ENCODE measurements at places on chromosomes 12 and 14.

- DNase-seq = no peak
These were observed 31.1 kb downstream of the ATF7 start for GRCh38 chr12:53594897-53595615.

DNA sequence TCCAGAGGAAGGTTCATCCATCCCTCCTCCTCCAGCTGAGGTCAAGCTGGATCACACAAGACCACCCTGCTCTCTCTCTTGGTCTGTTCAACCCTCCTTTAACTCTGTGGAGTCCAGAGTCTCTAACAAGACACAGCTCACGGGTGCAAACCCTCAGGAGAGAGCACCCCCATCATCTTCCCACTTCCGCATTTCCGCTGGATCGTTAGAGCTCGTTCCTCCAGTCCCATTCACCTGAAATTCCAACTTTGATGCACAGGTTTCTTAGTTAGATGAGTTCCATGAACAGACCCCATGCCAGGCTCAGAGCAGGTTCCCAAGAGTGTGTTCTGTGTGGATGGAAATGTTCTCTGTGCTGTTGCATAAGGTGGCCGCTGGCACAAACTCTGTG lies 44.5 kb upstream of the P2RX7 start:
- no peak for DNase-seq

DNA sequence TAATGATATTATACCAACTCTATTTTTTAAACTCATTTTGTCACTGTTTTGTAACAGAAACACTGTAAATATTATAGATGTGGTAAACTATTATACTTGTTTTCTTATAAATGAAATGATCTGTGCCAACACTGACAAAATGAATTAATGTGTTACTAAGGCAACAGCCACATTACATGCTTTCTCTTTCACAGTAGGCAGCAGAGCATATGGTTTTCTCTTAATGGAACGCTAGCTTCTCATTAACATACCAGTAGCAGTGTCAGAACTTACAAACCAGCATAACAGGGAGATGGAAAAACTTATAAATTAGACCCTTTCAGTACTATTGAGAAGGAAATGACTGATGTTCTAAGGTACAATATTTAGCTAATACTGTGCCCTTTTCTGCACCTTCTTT lies 398.8 kb downstream of the PRKD1 start:
- no peak for DNase-seq

GRCh38 chr14:74510959-74511409 lies 17.4 kb downstream of the ISCA2 start:
- no peak for DNase-seq

- no peak for DNase-seq
These were observed 17.8 kb downstream of the EEA1 start for GRCh38 chr12:92911339-92911738.

GRCh38 chr12:3571323-3571722 lies 80.3 kb downstream of the PRMT8 start:
- DNase-seq = no peak

- DNase-seq = no peak
These were observed 36.2 kb upstream of the GNG2 start for GRCh38 chr14:51824191-51824590.

DNA sequence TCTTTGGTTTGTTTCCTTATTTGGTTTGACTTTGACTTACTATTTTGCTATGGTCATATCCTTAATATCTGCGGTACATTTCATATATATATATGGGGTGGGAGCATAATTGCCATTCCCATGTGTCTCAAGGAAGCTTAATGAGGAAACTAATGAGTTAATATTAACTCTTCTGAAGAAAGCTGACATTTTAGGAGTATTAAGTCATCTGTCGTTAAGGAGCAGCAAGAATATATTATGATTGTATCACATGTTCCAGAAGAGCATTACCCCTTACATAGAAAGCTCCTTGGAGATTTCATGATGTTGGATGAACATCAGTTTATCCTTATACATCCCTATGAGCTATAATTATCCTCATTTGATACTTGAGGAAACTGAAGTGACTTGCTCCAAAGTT lies 15.6 kb downstream of the DYRK2 start:
- no peak for DNase-seq

GRCh38 chr14:101017209-101017608 lies 113.7 kb upstream of the RTL1 start:
- no peak for DNase-seq

GRCh38 chr14:29111554-29111953 lies 345.0 kb downstream of the FOXG1 start:
- no peak for DNase-seq

DNA sequence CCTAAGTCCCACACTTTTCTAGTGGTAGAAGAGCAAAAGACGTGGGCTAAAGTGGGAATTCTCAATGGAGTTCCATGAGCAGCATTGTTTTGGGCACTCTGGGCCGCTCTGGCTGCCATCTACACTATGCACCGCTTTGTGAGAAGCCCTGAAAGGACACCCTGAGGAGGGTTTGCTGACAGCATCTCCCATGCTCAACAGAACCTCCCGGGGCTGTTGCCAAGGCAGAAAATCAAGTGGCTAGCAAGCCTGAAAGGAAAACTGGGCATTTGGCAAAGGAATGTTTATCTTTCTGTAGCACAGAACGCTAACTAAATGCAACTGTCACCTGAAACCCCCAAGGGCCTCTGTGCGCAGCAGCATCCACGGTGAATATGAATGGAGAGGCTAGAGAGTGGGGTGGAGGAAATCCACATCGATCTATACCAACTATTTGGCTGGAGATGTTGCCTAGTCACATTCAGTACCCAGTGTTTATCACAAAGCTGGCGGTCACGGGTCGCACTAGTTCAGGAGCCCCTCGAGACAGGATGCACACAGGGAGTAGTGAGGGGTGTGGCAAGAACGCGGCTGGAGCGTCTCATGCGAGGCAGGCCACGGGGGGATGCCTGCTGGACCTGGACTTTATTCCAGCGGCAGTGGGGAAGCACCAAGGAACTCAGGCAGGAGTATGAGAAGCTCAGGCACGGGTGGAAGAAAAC lies 14.2 kb downstream of the APPL2 start:
- DNase-seq = no peak

DNA sequence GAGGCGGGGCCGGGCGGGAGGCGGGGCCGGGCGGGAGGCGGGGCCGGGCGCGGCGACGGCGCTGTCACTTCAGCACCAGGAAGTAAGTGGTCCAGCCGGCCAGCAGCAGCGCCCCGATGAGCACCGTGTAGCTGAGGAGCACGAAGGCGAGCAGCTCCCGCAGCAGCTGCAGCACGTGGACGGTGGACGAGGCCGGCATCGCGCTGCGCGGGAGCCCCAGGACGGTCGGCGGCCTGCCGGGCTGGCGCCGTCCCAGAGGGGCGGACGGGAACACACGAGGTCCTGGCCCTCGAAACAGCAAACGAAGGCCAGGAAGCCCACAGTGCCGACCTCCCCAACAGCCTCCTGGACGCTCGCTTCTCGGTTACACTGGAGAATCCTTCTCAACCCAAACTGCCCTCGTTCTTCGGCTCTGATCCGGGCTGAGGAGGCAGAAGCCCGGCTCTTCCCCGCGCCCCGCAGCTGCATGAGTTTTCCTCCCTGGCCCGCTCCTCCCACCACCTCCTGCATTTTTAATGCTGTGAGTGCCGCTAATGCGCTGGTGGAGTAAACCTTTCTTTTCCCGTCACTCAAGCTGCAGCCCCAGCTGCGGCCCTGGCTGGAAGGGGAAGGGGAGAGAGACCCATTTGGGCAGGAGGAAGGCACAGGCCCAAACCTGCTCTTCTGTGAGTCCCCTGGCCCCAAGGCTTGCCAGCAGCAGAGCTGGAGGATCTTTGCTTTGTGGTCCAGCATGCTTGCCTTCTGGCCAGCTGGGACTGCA lies 694 bp upstream of the DIABLO start:
- DNase-seq = no peak

DNA sequence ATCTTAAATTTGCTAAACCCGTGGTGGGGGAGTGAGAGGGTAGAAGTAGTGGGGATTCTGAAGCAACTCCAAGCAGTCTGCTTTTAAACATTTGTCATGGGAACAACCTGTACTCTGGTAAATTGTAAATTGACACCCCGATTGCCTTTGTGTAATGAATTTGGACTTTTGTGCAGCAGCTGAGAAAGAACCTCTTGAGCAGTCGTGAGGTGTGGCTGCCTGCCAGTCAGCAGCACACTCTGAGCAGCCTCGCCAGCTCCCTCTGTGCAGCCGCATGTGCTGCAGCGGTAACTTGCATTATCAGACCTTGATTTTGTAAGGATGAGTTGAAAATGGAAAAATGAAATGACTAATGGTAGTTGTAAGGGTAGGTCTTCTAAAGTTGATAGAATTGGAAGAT lies 74.3 kb downstream of the SUSD6 start:
- no peak for DNase-seq

- DNase-seq = no peak
These were observed 3.9 kb upstream of the GPR84 start for GRCh38 chr12:54368025-54368708.
